Upper lobe of left lung (tissue), 6 donors: ENCODE measurements at places on chromosomes 4 and X. TPM values are rescaled to one million over a fixed set of nuclear protein-coding genes. Genes with fewer than 3 reads are reported as not detected.

The ARHGAP36 gene
- total RNA-seq = not detected

The RAB39B gene
- not detected for total RNA-seq

DNA sequence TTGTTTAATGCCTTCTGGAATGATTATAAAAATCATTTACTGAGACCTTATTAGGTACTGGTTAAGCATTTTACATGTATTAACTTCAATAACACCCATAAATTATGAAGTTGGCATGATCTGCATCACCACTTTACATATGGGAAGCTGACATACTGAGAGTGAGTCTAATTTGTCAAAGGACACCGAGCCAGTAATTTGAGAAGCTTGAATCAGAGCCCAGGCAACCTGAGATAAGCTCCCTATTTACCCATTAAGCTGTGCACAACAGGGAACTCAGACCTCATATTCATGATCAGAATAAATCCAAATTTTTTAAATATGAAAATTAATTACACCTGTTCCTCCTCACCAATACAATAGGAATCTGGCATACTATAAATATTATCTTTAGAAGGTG is 247.9 kb upstream of the EPHA5 start:
- no peak for DNase-seq

The TLR1 gene
- 18.5 TPM for total RNA-seq

The CD99L2 gene
- 33.8 TPM for total RNA-seq
